NCI-H1694 (cell line): ENCODE measurements at places on chromosomes 16 and 17.
A peak's percentile ranks its signal among the peaks of the same experiment; 100 is the strongest.

GRCh38 chr16:79845734-79846135 lies 245.2 kb upstream of the MAF start:
- no peak for DNase-seq

DNA sequence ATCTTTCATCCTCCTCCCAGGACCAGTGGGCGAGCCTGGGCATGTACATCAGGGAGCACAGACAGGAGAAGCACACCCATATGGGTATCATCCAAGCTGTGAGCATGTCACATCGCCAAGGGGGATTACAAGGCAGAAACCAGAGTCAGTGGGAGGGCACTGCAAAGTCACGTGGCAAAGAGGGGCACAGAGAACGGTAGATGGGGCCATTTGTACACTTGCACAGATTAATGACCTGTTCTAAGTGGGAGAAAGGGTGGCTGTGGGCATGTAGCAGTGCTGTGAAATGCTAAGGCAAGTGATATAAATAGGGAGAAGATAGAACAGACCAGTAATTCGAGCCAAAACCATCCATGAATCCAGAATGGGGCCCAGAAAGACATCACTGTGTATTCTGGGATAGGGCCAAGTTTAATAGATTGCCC lies 265.0 kb downstream of the CPPED1 start:
- DNase-seq = peak; percentile 92

- DNase-seq = no peak
Observed at GRCh38 chr16:27381236-27381635, 20.7 kb upstream of the IL21R start.

- DNase-seq = no peak
Observed at GRCh38 chr17:58493506-58493905, 5.3 kb upstream of the HSF5 start.

GRCh38 chr17:7632492-7632894 lies 2.6 kb downstream of the SHBG start:
- DNase-seq = peak; percentile 55

GRCh38 chr16:75208242-75208825 lies 1.4 kb upstream of the CTRB2 start:
- no peak for DNase-seq

- no peak for DNase-seq
Observed at GRCh38 chr16:58413359-58413758, 21.1 kb downstream of the GINS3 start.

DNA sequence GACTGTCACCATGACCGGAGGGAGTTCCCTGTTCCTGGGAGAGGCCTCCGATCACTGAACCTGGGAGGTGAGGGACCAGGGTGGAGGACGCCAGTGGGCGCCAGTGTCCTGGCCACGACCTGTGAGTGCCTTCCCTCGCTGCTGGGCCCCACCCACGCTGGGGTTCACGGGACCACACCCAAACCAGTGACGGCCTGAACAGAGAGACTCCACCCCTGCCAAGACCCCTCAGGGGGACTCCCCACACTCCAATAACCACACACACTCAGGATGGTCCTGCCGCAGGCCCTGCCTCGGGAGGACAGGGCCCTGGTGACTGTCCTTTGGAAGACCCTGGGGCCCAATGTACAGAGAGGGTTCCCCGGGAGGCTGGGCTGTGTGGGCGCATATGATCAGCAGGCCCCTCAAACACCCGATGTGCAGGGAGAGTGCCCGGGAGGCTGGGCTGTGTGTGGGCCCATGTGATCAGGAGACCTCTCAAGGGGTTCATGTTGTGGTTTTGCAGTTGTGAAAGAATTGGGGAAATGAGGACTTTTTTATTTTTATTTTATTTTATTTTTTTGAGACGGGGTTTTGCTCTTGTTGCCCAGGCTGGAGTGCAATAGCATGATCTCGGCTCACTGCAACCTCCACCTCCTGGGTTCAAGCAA lies 26.6 kb downstream of the TPSD1 start:
- DNase-seq = no peak

- peak; percentile 16 for DNase-seq
Observed at GRCh38 chr17:56130631-56131030, 22.6 kb upstream of the ANKFN1 start.

DNA sequence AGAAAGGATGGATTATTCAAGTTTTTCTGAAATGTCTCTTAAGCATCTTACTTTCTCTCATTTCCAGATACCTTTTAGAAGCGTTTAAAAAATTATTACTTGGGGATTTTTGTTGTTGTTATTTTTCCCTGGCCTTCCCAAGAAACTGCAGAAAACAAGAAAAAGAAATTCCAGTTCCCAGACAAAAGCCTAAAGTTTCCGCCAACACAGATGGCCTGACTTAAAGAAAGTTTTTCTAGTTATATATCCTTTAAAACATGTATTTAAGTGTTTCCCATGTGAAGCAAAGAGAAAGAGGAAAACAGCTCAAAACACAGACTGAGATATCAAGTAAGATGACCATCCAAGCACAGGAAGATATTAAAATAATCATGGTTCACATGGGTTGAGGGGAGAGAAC lies 401.7 kb upstream of the MAF start:
- no peak for DNase-seq

GRCh38 chr17:79803997-79804855 lies 7.3 kb upstream of the CBX8 start:
- DNase-seq = no peak

GRCh38 chr17:81993729-81994592 lies 16.5 kb downstream of the ASPSCR1 start:
- DNase-seq = no peak

DNA sequence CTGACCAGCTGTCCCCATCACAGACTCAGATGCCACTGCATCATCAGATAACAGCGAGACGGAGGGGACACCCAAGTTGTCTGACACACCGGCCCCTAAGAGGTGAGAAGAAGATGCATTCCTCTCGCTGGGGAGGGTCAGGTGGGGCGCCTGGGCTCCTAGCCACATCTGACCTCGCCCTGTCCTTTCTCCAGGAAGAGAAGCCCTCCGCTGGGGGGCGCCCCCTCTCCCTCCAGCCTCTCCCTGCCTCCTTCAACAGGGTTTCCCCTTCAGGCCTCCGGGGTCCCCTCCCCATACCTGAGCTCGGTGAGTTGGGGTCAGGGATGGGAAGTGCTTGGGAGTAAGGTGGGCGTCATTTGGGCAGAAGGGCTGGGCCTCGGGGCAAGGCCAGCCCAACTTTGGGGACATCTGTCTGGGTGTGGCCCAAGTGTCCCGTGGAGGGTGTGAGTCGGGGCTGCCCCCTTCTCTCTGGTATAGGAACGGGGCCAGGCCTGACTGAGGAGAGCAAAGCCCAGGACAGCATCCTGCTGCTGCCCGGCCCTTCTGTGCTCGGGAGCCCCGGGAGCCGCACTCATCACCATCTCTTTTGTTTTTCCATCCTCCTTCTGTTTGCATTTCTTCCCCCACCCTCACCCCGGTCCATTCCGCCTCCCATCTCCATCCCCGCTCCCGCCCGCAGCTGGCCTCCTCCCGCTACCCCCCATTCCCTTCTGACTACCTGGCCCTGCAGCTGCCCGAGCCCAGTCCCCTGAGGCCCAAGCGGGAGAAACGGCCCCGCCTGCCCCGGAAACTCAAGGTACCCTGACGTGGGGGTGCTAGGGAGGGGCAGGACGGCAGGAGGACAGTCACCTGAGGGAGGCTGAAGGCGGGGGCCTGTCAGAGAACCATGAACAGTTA lies 4.9 kb downstream of the INO80E start:
- DNase-seq = no peak

DNA sequence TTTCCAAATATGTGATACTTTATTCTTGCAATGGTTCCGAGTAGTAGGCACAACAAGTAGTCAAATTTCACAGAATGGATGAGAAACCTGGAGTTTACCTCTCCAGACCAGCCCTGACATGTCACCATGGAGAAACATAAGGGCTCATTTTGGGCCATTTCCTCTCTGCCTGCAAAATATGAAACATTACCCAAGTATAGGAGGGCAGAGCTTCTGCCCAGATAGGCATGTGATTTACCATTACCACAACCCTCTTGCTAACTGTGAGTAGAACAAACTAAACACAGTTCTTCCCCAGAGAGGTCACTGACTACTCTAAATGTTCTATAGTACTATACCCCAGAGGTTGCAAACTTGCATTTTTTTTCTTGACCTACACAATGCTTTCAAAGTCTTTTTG lies 15.7 kb upstream of the KPNB1 start:
- no peak for DNase-seq
